ENCODE measurements at places on chromosomes 16 and 17.
A peak's percentile ranks its signal among the peaks of the same experiment; 100 is the strongest.

- no peak for DNase-seq
Observed at GRCh38 chr17:34130544-34130943, 124.5 kb upstream of the CCL2 start.

DNA sequence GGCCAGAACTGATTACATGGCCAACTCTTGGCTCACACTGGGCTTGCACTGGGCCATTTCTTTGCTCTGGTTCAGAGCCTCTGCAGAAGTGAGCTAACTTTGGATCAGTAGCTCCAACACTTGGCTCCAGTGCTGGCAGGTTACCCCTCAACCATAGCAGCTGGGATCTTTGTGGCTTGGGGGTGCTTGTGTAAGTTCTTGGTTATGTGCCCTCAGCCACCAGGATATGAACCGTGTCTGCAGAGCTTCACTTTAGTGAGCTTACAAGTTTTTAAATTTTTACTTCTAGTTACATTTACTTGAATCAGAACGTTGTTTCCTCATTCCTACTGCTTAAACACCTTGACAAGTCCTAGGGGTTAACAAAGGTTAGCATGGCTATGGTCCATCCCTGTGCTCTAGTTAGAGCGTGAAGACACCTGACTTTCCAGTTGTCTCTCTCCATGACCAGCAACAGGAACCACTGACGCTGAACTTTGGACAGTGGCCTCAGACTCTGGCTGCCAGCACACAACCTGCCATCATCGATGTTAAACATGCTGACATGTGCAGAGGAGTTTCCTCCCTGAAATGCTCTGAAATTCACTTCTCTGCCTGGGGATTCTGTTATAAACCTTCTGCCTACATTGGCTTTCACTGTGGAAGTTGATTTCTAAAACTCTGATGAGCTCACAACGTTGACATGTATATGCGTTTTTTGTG lies 4.1 kb downstream of the PDF start:
- DNase-seq, result no peak

DNA sequence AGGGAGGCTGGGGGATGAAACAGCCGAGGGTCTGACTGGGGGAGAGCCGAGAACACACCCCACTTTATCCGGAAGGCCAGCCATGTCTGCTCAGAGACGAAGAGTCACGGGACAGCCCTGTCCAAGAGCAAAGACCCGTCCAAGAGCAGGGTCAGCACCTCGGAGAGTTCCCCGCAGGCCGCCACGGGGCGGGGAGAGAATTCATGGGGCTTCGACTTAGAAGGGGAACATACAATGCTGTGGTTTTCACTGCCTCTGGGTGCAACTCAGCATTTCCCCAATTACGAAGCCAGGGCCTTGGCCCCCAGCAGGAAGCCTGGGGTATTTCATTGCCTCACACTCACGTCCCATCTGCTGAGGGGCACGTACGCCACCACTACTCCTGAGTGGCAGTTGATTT lies 59.3 kb downstream of the JPH3 start:
- peak; percentile 69 for DNase-seq

DNA sequence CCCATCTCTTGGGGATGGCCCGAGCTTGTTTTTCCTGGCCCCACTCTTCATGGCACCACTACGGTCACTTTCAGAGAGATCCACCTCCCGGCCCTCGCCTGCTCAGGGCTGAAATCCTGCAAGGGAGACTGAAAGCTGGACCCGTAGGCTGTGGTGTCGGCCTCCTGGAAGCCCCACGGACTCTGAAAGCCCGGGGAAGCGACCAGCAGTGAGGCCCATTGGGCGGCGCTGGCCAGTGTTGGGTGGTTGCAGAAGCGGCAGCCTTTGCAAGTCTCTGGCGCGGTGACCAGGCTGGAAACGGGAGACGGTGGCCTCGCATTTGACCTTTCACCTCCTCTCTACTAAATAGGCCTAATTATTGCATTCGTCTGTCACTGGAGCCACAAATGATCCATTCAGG lies 186.0 kb upstream of the FOXF1 start:
- DNase-seq, result no peak

DNA sequence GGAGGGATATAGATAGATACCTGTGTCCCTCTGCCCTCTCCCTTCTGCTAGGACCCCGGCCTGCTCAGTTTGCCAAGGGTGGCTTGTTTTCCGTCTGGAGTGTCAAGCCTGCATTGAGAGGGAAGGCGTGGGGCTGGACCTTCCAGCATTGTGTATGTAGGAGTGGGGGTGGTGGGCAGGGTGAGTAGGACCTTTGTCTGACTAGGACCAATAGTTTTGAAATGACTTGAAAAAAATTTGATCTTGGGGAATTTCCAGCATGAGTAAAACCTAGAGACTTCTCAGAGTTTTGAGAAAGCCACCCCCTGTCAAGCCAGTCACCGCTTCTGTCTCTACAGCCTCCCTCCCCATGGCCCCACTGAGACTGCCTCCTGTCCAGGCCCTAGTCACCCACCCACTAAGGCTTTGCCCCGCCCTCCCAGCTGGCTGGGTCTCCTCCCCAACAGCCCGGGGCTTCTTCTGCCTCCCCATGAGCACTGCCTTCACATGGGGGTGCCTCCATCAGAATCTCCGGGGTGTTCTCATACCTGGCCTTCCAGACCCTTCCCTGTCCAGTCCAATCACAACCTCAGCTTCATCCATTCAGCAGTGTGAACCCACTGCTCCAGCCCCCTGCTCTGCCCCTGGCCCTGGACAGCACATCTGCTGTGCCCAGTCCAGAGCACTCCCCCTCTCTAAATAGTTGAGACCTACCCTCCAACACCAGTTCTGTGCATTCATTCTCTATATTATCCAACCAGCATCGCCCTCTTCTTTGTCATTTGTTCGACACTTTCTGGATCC lies 207.0 kb downstream of the MSI2 start:
- DNase-seq, result peak; percentile 92

- no peak for DNase-seq
Observed at GRCh38 chr16:15396948-15397594, 1.5 kb downstream of the MPV17L start.

GRCh38 chr17:83078378-83079351 lies 744 bp upstream of the METRNL start:
- DNase-seq, result peak; percentile 63

GRCh38 chr17:46950342-46950996 lies 27.5 kb downstream of the GOSR2 start:
- no peak for DNase-seq

GRCh38 chr16:68499006-68499405 lies 40.1 kb upstream of the ZFP90 start:
- no peak for DNase-seq

DNA sequence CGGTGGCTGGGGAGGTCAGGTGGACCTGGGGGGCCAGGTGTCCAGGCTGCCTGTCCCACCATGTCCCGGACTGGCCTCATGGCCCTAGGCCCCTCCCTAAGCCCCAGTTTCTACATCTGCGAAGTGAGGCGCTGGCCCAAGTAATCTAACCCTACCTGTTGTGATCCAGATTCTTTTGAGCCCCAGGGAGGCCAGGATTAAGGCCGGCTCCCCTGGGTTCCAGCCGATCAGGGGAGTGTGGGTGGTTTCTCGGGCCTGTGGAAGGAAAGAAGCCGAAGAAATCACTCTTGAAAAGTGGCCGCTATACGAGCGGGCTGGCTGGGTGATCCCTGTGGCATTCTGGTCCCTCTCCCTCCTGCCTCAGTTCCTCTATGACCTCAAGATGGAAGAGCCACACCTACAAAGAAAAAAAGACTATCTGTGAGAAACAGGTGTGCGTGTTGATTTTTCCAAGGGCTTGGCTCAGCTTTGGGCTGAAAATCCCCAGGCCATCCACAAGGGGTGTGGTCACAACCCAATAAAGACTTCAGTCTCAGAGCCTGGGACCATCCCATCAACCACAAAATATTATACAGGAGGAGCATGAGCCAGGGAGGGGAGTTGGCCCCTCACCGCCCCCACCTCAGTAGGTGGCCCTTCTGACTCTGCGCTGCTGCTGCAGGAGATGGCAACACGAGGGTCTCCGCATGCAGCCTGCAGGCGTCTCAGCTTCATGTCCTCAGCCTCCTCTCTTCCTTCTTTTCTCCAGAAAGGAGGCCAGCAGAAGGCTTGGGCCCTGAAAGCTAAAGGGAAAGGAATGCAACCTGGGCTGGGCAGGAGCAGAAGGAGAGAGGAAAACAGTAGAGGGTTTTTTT lies 20.3 kb downstream of the GPR142 start:
- no peak for DNase-seq

DNA sequence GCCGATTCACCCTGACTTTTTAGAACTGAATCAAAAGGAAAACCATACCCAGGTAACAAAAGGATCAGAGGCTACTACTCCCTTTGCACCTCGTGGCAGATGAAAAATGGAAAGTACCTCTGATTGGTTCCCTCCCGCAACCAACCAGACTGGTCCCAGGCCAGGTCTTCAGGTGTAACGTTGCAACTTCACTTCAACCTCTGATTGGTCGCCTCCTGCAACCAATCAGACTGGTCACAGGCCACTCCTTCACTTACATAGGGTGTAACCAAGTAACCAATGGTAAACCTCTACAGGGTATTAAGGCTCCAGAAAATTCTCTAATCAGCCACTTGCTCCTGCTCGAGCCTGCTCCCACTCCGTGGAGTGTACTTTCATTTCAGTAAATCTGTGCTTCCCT lies 89.4 kb downstream of the ADCY9 start:
- DNase-seq, result no peak

- DNase-seq, result peak; percentile 46
Observed at GRCh38 chr17:58121925-58122324, 26.3 kb upstream of the OR4D1 start.

DNA sequence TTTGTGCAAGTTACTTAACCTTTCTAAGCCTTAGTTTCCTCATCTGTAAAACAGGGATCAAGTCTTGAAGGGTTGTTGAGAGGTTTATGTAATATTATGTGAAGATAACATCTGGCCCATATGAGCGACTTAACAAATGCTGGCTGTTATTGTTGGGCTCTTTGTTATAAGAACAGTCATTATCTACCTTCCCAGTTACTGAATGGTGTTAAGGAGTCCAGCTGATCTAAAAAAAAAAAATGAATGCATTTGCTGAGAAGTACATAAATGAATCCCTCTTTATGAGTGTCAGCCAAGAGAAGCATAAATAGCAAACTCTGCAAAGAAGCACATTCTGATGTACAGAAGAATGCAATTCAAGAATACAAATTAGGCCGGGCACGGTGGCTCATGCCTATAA lies 24.3 kb upstream of the MED13 start:
- DNase-seq, result no peak

GRCh38 chr16:75942936-75943335 lies 216.6 kb upstream of the CPHXL start:
- no peak for DNase-seq

- no peak for DNase-seq
Observed at GRCh38 chr16:81848306-81848853, 69.3 kb downstream of the PLCG2 start.

- no peak for DNase-seq
Observed at GRCh38 chr17:45413498-45413923, 19.2 kb downstream of the ARHGAP27 start.

DNA sequence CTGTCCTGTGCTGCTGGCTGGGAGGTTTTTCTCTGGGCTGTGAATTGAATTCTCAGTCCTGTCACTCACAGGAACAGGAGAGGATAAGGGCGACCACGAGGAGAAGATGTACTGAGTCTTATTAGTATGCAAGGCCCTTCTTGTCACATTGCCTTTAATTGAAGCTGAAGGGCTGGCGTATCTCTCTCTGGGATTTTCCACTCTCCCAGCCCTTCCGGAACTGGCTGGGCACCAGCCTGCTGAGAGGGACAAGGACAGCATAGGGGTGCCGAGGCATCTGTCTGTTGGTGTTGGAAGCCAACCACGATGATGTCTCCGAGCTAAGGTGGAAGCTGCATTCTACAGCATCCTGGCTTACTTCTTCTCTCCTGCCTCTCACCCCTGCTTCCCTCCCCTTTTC lies 33.2 kb downstream of the GPRC5B start:
- DNase-seq, result no peak

DNA sequence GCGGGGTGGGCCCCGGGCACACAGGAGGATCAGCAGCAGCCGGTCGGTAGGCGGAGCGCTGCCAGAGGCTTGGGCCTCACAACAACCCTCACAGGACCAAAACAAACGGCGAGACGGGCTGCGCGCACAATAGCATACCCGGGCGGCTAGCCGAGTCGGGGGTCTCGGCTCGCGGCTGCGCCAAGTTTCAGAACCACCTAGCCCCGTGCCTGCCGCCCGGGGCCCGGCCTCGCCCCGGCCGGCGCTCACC lies 732 bp downstream of the ULK2 start:
- DNase-seq, result peak; percentile 78

DNA sequence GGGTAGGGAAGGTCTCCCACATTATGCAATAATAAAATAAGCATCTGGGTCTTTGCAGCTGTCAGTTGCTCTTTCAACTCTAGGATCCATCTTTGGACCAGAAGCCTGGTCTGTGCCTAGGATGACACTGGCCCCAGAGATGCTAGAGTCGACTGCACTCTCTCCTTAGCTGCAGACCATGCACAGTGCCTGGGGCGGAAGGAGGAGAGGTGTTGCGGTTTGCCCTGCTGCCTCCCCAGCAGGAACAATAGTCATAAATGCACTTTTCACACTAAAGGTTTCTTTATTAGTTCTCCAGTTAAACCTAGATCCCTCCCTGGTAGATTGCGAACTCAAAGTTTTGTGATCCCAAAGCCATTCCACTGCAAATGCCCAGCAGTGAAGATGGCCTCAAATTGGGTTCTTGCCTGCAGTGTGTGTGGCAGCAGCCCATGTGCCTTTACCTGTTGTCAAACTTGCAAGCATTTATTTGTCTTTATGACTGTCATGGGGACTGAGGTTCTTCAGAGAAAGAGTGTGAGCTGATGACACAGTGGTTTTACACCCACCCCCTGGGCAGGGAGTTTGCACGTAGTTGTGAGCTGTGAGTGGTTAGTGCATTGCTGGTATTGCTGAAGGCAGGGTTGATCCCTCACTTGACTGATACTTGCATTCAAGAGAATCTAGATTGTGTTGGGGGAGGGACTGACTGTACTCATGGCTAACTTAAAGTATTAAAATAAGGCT lies 10.3 kb downstream of the ATXN1L start:
- DNase-seq, result no peak

DNA sequence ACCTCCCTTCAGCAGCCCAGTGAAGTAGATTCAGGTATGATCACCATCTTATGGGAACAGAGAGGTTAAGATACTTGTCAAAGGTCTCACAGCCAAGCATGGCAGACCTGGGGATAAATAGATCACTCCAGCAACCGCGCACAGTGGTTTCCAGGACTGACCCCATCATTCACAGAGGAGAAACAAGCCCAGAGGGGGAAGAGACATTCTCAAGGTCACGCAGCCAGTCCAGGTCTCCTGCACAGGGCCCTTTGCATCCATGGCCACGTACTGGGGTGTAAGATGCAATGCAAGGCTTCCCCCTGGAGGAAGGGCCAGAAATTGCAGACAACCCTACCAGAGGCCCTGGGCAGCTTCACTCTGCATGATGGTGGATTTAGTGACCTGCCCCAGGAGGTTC lies 19.9 kb downstream of the TLE7 start:
- peak; percentile 28 for DNase-seq

DNA sequence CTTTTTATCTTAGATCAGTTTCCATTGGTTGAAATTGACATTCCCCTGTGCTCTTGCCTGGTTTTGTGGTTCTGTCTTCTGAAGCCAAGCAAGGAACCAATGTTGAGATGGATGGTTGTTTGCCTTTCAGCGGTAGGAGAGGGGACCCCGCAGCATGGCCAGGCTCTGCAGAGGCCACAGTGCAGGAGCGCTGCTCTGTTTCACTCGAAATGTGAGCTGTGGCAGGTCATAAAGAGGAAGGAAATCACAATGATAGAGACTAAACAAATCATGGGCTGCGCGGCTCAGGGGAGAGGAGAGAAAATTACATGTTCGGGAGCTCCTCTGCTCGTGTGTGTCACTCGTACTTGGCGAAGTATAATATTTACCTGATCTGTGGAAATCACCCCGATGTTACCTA lies 148.2 kb downstream of the SNX29 start:
- DNase-seq, result no peak

- DNase-seq, result no peak
Observed at GRCh38 chr16:76502555-76502954, 225.4 kb downstream of the CNTNAP4 start.
